Fibroblast of skin of left biceps (primary cell): ENCODE measurements at places on chromosomes 5 and 9.

GRCh38 chr5:129410488-129410887 is 49.6 kb upstream of the ADAMTS19 start:
- no peak for DNase-seq

DNA sequence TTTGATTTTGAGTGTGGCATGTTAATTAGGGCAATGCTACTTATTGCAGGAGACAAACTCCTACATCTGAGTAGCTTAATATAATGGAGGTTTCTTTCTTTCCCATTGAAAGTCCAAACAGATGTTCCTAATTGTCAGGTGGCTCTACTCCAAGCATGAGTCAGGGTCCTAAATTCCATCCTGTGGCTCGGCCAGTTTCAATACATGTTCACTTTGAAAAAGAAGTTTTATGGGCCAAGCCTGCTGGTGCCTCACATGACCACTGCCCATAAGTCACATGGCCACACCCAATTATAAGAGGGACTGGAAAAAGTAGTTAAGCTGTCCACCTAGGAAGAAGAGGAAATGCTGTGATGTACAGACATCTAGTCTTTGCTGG is 170.4 kb downstream of the ARRDC3 start:
- peak; percentile 88 for DNase-seq

GRCh38 chr9:77876091-77876490 is 155.5 kb downstream of the GNAQ start:
- no peak for DNase-seq

DNA sequence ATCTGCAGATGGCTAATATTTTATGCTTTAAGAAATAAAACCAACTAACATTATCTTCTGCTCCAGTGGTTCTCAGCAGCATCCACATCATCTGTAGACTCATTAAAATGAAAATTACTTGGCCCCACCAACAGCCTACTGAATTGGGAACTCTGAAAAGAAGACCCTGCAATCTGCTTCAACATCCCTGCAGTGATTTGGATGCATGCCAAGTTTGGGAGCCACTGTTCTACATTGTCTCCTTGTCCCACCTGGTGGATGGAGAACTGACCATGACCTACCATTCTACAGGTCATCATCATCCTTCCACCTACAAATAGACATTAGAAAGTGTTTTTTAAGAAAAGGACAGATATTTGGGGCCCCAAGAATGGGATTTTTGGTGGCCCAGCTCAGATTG is 71.1 kb downstream of the ACER2 start:
- no peak for DNase-seq

GRCh38 chr5:100609594-100609993 is 74.4 kb downstream of the FAM174A start:
- no peak for DNase-seq

GRCh38 chr5:3214838-3215374 is 380.7 kb upstream of the IRX1 start:
- no peak for DNase-seq

- DNase-seq: no peak
These were observed 158.7 kb downstream of the NMUR2 start for GRCh38 chr5:152246401-152246800.

DNA sequence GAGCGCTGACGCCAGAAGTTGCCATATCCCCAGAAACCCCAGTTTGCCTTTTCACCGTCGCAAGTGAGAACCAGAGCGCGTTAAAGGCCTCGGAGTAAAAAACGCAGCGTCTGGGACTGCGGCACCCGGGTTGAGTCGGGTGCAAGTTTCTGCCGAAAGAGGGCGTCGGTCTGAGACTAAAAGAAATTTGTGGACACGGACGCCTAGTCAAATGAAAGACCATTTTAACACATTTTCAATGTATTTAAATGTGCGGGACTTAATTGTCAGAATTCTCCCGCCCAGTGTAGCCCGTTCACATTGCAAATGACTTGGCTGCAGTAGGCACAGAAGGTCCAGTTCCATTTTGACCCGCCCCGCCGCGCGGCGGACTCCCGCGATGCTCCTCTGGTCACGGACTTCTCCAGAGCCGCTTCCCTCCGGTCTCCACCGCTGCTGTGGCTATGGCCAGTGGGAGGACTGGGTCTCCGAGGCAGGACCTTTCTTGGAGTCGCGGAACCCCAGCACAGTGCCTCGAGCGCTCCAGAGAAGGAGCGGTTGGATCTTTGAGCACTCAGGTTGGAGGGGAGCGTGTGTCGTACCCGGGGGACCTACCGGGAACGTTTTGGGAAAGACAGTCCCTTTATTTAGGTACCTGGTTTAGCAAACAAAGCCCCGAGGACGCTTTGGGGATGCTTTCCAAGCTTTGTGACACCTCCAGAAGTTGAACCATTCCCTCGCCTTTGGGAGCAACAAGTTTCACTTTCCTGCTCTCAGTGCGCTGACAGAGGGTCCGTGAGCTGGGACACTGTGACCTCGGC is 1.2 kb upstream of the NPR3 start:
- peak; percentile 48 for DNase-seq

- DNase-seq: no peak
These were observed 94.7 kb downstream of the INIP start for GRCh38 chr9:112623198-112623597.

DNA sequence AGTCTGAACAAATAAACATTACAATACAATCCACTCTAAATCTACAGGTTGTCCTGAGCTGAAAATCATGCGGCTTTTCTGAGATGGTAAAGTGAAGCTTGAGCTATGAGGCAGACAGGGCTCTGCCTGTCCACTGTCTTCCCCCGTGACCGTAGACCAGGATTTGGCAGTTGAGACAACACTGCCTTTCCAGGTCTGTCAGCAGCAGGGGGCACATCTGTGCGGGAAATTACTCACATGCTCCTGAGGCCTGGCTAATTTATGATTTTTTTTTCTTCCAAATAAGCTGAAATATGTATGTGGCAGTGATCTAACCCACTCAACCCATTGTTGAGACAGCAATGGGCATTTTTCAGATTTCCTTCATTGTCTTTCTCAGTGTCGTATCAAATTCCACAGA is 307.9 kb downstream of the FBXL7 start:
- DNase-seq: no peak

DNA sequence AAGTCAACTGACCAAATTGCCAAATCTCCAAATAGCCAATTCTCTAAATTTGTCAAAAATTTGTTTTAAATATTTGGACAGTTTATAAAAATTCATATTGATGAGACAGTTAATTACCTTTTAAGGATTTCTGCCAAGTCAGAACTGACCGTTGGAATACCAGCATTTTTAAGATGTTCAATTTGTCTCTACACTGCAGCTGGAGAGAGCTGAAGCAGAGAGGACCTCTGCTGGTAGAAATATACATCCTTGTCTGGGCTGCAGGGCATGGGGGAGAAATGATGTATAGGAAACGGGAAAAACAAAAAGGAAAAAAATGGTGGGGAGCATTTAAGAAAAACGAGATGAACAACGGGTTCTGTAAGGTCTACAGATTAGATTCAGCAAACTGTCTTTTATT is 16.8 kb downstream of the NR6A1 start:
- no peak for DNase-seq

- no peak for DNase-seq
These were observed 182.2 kb downstream of the AOPEP start for GRCh38 chr9:94908583-94909249.

DNA sequence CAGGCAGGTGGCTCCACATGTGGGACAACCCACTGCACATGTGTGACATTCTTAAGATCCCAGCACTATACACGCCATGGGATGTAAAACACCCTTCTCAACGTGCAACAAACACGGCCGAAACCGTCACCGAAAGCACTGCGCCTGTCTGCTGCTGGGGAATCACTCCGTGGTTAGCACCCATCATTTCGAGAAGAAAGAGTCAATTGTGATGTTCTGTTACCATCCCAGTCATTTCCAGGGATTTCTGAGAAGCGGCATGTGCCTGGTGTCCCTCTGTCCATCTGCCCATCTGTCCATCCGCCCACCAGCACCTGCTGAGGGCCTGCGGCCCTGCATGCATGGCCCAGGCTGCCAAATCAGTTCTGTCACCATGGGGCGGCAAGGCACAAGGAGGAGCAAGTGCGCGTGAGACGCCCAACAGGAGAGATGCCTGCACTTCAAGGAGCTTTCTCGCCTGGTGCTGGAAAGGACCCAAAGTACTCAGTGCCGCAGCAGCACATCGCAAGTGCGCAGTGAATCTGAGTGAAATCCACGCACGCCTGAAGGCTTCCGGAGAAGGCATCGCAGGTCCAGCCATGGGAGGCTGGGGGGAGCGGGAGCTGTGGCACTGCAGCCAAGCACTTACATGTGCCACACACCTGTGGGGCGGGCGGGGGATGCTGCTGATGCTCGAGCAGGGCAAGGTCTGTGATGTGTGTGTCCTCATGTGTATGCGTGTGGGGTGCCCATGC is 38.0 kb downstream of the VAV2 start:
- DNase-seq: no peak

GRCh38 chr5:145204743-145205142 is 630.4 kb downstream of the PRELID2 start:
- DNase-seq: no peak

DNA sequence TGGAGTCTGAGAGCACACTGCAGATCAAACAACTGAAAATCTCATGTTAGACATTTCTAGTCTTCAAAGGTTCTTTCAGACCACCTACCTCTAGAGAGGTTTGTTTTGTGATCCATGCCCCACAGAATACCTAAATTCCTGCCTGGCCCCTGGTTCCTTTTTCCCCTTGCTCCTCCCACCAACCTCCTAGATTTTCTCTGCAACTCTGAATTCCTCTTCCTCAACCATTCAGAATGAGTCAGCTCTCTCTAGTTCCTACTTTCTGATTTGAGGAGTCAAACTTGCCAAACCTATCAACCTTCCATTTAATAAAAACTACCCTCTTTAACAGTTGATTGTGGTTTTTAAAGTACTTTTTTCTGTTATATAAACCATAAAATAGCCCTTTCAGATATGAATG is 83.2 kb upstream of the ZNF462 start:
- DNase-seq: no peak

- no peak for DNase-seq
These were observed 126.9 kb downstream of the TTC39B start for GRCh38 chr9:15180124-15180523.

DNA sequence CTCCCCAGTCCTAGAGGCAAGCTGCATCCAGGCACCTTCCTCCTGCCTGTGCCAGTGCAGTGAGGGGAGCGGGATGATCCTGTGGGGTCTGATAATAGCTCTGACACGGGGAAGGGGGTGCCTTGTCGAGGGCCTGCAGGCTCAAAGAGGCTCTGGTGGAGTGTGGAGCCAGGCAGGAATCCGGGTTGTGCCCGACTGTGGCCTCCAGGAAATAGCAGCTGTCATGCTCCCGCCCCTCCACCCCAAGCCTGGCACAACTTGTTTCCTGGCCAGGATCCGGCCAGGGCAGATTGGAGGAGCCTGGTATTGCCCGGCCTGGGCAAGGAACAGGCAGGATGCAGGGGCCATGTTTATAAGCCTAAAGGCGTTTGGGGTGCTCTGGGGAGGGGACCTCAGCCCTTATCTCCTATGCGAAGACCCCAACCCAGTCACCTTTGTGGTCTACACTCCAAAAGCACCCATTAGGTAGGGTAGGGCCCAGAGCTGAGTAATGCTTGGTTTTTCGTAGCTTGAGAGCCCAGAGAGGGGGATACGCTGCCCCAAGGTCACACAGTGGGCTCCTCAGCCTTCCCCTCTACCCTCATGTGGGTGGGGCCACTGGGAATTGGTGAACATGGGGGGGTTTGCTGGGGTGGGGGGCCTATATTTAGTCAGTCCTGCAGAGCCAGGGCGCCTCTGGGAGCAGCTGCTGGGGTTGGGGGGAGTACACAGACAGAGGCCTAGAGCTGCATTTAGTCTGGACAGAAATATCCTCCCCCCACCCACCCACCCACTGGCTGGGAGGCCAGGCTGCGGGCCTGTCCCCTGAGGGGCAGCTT is 12.2 kb downstream of the CXXC5 start:
- DNase-seq: no peak

- peak; percentile 10 for DNase-seq
These were observed 719 bp upstream of the ISCA1 start for GRCh38 chr9:86282979-86283535.

DNA sequence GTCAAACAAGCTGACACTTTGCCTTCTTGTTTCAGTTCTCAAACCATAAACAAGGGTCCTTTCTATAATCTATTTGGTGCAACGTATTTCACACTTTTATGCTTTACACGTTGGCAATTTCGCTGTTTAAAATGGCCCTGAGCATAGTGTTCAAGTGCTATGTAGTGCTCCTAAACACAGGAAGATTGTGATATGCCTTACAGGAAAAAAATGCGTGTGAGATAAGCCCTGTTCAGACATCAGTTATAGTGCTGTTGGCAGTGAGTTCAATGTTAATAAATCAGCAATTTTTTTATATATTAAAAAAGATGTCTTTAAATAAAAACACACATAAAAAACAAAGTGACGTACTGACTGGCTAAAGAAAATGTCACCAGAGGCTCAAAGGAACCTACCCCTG is 23.9 kb downstream of the CLINT1 start:
- no peak for DNase-seq

DNA sequence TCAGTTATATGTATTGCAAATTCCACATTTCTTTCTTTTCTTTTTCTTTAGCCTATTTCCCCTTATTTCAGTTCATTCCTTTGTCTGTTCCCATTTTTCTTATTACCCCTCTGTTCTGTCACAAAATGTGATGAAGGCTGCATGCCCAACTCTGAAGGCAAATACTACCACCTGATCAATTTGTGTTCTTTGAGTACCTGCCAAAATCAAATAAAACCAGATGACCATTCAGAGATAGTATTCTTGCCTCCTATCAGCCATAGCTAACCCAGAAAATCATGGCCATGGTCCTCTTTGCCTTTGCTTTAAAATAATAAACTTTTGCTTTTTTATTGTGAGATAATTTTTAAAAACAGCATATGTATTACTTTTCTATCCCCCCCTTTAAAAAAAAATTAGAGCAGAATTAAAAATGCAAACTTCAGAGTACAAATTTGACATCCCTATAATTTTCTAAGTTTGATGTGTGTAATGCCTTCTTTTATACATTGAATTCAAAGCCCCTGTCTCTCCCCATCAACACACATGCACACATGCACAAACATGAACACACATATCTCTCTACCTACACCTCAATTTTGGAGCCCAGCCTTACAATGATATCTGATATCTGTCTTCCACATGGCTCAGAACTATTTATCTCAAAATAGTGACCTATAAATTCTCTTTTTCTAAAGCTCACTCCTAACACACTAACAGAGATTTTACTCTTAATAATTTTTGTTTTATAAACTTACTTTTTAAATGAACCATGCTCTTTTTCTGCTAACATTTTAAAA is 3.5 kb downstream of the RFESD start:
- DNase-seq: no peak

DNA sequence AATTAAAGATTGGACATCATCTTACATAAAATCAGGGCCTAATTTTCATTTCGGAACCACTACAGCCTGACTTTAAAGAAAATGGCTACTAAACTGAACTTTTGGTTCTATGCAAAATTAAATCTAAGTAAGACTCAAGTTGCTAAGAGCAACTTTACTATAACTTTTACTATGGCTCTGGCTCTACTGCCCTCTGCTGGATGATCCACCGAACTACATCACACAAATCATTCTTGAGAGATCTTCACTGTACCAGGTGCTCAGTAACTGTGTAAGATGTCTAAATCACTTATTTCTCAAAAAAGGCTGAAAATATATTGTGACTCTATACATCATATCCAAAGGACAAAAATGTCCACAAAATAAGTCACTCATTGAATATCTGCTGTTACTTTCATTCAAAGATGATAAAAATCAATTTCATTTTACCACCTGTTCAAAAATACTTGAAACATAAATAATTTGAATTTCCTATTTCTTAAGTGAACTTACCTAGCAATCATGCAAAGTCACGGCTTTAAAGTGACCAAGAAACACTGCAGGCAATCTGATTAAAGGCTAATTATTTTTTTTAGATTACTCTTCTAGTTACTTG is 13.5 kb downstream of the MOCS2 start:
- DNase-seq: peak; percentile 26

- DNase-seq: peak; percentile 30
These were observed 203.7 kb upstream of the SLC24A2 start for GRCh38 chr9:19992556-19992955.

GRCh38 chr5:90379652-90380051 is 29.9 kb downstream of the CETN3 start:
- DNase-seq: no peak
